ENCODE measurements at places on chromosomes 12 and 14.

DNA sequence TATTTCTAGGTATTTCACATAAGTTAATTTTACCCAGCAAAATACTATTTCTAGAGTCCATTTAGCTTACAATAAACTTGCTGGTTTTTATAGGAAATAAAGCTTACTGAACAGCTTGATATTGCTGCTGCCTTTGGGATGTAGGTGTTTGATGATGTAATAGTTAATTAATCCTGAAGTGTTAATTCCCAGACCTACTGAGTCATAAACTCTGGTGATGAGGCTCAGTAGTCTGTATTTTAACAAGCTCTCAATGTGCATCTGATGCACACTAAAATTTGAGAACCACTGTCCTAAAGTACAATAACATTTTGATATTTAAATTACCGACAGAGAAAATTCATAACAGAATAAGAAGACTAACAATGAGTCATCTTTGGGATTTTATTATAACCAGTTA is 168.4 kb downstream of the FUT8 start:
- no peak for DNase-seq

GRCh38 chr14:56102941-56103340 is 15.3 kb upstream of the PELI2 start:
- DNase-seq = no peak

DNA sequence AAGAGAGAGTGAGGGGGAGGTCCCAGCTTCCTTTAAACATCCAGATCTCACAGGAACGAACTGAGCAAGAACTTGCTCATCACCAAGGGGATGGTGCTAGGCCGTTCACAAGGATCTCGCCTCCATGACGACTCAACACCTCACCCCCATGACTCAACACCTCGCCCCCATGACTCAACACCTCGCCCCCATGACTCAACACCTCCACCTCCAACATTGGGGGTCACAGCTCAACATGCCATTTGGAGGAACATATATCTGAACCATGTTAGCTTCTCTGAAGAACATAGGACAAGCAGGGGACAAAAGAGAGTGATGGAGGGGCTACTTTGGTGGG is 66.0 kb upstream of the LHX5 start:
- DNase-seq = no peak

DNA sequence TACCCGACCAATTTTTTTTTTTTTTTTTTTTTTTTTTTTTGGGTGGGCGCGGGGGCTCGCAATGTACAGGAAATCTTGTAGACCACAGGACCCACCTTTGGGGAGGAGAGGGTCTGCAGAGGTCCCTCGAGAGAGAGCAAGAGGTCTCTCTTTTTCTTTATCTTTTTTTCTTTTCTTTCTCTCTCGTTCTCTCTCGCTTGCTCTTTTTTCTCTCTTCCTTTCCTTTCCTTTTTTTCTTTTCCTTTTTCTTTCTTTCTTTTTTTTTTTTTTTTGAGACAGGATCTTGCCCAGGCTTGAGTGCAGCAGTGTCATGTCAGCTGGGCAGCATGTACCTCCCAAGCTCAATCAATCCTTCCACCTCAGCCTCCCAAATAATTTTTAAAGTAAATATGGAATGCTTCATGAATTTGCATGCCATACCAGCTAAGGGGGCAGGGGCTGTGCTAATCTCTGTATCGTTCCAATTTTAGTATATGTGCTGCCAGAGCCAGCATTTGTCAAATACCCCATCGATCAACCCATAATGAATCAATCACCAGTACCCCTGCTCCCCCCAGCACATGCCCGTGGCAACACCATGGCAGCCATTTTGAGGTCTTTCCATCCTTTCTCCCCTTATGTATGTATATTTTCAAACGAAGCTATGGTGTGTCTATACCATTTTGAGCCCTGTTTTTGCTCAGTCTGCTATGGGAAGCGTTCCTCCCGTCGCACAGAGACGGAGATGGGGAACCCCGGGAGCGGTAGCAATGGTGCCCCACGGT is 9.3 kb downstream of the PAPLN start:
- DNase-seq = no peak

DNA sequence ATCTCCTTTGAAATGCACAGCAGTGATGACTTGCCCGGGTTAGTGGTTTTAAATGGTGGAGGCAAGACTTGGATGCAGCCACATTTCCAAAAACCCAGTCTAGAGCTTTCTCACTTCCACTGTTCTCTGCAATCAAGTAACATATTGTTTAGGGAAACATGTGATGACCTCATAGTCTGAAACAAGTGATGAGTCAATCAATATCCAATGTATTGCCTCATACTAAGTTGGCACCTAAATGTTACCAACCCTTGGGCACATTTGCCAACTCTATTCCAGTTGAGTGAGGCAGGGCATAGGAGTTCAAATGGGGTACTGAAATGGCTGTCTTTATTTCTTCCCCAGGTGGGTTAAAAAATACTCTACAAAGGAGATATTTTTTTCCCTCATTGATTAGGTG is 1105.4 kb downstream of the VRK1 start:
- DNase-seq = no peak

DNA sequence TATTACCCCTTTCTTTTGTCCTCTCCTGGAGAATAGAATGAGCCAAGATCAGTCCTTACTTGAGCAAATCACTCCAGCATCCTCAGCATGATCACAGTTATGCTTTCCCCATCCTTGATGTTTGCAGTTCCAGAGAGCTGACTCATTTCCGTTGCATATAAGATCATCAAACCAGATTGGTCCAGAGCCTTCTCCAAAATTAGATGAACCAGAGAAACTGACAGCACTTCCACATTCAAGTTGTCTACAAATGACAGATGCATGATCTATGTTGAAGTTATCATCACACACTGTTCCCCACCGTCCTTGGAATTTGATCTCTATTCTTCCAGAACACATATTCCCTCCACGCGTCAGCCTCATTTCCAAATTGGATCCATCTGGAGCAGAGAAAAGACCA is 4.8 kb downstream of the CD163 start:
- peak; percentile 58 for DNase-seq

DNA sequence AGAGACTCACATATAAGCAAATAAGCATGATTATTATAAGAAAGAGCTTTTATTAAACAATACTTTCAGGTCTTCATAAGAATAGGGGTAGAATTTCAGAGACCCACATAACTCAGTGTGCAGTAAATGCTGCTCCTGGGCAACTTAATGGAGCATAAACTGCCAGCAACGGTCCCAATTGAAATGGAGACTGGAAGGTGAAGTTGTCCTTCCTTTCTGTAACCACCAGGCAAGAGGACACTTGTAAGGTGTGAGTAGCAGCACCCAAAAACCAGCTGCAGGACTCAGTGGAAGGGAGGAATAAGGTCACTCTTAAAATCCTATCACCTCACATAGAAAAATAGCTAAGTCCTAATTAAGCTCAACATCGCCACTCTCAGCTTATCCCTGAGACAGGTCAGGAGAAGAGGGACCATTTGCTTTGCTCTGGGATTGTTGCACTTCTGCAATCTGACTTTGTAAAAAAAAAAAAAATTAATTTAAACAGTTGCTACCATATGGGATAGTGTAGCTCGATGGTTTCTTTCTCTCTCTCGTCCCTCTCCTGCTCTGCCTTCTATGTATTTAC is 22.7 kb upstream of the LTA4H start:
- no peak for DNase-seq

- DNase-seq = peak; percentile 10
Measured at GRCh38 chr14:96001866-96002497, 37.2 kb upstream of the C14orf132 start.

DNA sequence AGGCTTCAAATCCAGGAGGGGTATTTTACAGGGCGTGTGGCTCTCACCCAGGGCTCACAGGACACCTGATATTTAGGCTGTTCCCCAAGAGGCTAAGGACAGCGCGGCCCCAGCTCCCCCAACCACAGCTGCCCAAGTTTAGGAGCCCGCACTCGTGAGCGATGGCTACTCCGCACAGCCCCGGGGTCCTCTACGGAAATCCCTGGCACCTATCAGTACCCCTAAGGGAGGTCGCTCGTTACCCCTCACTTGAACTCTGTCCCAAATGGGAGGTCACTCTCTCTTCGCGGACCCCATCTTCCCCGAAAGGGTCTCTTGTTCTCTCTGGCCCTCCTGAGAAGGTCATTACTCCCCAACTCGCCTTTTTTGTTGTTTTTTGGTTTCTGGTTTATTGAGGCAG is 708 bp upstream of the P2RX4 start:
- no peak for DNase-seq

DNA sequence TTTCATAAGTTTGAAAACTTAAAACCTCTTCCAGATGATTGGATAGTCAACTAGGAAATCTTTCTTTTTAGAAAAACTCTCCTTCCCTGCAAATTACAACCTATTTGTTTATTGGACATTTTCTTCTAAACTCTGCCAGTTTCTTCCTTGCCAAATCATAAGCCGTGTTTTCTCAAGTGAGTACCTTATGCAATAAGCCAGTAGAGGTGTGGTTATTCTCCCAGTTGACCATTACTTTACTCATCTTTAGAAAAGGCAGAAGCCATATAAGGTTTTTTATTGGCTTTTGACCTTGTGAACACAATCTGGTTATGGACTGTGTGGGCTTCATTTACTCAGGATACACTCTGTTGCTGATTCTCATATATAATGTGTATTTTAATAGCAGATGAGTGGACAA is 14.6 kb downstream of the ACTR6 start:
- DNase-seq = peak; percentile 19

GRCh38 chr12:93778306-93778705 is 101.1 kb downstream of the CRADD start:
- peak; percentile 91 for DNase-seq

- no peak for DNase-seq
Measured at GRCh38 chr12:5796171-5796958, 148.7 kb downstream of the ANO2 start.

Data from stromal cell of bone marrow (primary cell).